ENCODE measurements at places on chromosomes 5 and 9.

- H3K27me3 ChIP-seq, result no peaks in the 10 kb centered on the region
- no peaks in the 10 kb centered on the region for H3K36me3 ChIP-seq
- H3K4me3 ChIP-seq, result no peak overlapping the region
- no peak for DNase-seq
- H3K27ac ChIP-seq, result no peak overlapping the region
- H3K4me1 ChIP-seq, result peaks cover 18% of the 10 kb centered on the region
These were observed 16.9 kb downstream of the ADAMTSL2 start for GRCh38 chr9:133551446-133551845.

GRCh38 chr9:32394381-32395049 is 10.1 kb downstream of the ACO1 start:
- H3K27me3 ChIP-seq, result no peaks in the 10 kb centered on the region
- no peak overlapping the region for H3K4me3 ChIP-seq
- H3K4me1 ChIP-seq, result peaks cover 2% of the 10 kb centered on the region
- no peak overlapping the region for H3K27ac ChIP-seq
- H3K36me3 ChIP-seq, result no peaks in the 10 kb centered on the region
- no peak for DNase-seq

GRCh38 chr5:116379306-116379705 is 195.3 kb downstream of the SEMA6A start:
- no peak overlapping the region for H3K27ac ChIP-seq
- peaks cover 13% of the 10 kb centered on the region for H3K4me1 ChIP-seq
- H3K27me3 ChIP-seq, result no peaks in the 10 kb centered on the region
- no peak overlapping the region for H3K4me3 ChIP-seq
- DNase-seq, result no peak

DNA sequence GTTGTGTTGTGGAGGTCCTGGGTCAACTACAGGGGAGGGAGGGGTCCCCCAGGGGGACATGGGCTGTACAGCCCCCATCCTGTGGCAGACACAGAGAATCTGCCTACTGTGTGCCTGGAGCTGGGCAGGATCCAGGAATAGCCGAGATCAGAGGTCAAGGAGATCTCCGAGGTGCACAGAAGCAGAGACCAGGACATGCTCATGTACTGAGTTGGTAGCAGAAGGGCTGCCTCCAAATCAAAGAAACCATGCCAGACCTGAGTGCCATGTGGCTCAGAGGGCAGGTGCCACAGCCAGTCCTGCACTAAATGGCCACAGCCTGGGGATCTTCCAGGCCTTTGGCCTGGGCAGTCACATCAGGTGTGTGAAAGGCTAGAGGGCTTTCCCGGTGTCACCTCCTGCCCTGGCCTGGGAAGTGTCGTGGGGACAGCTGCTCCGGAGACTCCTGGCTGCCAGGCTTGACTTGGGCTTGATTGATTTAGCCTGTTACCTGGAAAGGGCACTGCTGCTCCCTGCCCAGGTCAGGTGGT is 27.8 kb downstream of the GSN start:
- H3K4me1 ChIP-seq, result no peaks in the 10 kb centered on the region
- H3K27ac ChIP-seq, result no peak overlapping the region
- H3K27me3 ChIP-seq, result no peaks in the 10 kb centered on the region
- no peak overlapping the region for H3K4me3 ChIP-seq
- no peaks in the 10 kb centered on the region for H3K36me3 ChIP-seq
- no peak for DNase-seq

GRCh38 chr9:129145316-129145715 is 32.7 kb downstream of the IER5L start:
- DNase-seq, result no peak
- H3K4me1 ChIP-seq, result peaks cover 53% of the 10 kb centered on the region
- H3K27ac ChIP-seq, result peak overlapping the region; percentile 84
- H3K27me3 ChIP-seq, result no peaks in the 10 kb centered on the region
- no peak overlapping the region for H3K4me3 ChIP-seq
- H3K36me3 ChIP-seq, result peaks cover 38% of the 10 kb centered on the region

- H3K36me3 ChIP-seq, result peaks cover 55% of the 10 kb centered on the region
- no peak overlapping the region for H3K4me3 ChIP-seq
- H3K27ac ChIP-seq, result no peak overlapping the region
- no peak for DNase-seq
These were observed 40.3 kb upstream of the SARDH start for GRCh38 chr9:133778336-133779013.

GRCh38 chr9:130114741-130115140 is 57.5 kb upstream of the NCS1 start:
- peaks cover 35% of the 10 kb centered on the region for H3K4me1 ChIP-seq
- no peak overlapping the region for H3K4me3 ChIP-seq
- H3K27me3 ChIP-seq, result no peaks in the 10 kb centered on the region

DNA sequence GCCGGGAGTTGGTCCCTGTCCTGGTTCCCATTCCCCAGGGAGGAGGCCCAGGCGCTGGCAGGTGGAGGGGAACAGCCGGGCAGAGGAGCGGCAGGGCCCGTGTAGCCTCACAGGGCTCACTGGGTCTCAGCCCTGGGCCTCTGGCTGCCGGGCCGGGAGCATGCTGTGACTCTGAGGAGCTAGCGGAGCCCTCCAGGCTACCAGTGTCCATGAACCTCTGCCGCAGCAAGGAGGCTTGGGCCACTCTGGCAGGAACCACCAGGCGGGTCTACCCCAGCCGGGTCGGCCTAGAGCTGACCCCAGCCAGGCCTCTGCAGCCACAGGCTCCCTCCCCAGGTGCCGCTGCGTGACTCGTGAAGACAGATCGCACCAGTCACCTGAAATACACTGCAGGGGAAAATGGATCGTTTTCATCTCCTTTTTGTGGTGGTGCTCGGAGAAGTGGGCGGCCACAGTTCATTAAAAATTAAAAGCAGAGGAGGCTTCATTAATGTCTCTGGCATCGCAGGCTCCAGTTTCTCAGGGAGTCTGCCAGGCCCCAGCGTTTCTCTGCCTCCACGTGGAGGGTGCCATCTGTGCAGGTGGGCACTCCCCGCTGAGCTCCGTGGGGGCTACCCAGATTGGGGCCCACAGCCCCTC is 43.8 kb downstream of the KCNT1 start:
- no peak overlapping the region for H3K4me3 ChIP-seq
- H3K27me3 ChIP-seq, result no peaks in the 10 kb centered on the region
- DNase-seq, result no peak
- H3K36me3 ChIP-seq, result no peaks in the 10 kb centered on the region

DNA sequence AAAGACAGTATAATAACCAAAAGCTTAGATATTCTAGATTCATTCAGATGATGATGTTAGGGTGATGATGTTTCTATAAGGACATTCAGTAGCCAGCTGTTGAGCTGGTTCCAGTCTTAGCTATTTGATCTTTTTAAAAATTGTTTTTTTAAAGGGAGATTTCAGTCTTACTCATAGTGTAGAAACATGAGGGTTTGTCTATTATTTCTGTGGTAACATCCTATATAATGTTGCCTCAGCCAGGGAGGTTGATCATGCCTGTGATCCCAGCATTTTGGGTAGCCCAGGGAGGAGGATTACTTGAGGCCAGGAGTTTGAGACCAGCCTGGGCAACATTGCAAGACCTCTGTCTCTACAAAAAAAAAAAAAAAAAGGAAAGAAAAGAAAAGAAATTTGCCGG is 167.8 kb downstream of the DOCK2 start:
- H3K4me1 ChIP-seq, result peaks cover 11% of the 10 kb centered on the region
- no peak overlapping the region for H3K4me3 ChIP-seq
- H3K36me3 ChIP-seq, result no peaks in the 10 kb centered on the region

- no peaks in the 10 kb centered on the region for H3K27me3 ChIP-seq
- no peaks in the 10 kb centered on the region for H3K4me1 ChIP-seq
- no peak overlapping the region for H3K27ac ChIP-seq
- H3K36me3 ChIP-seq, result no peaks in the 10 kb centered on the region
- no peak for DNase-seq
These were observed 360.0 kb downstream of the BRINP1 start for GRCh38 chr9:119009249-119009648.

GRCh38 chr9:81693671-81694378 is 4.5 kb upstream of the TLE1 start:
- DNase-seq, result peak; percentile 67
- no peaks in the 10 kb centered on the region for H3K4me1 ChIP-seq
- H3K27me3 ChIP-seq, result no peaks in the 10 kb centered on the region
- H3K27ac ChIP-seq, result peak overlapping the region; percentile 17

GRCh38 chr9:6506571-6506970 is 93.6 kb downstream of the UHRF2 start:
- H3K4me1 ChIP-seq, result no peaks in the 10 kb centered on the region
- no peaks in the 10 kb centered on the region for H3K27me3 ChIP-seq
- peaks cover 35% of the 10 kb centered on the region for H3K36me3 ChIP-seq
- no peak overlapping the region for H3K27ac ChIP-seq
- DNase-seq, result no peak

- peaks cover 35% of the 10 kb centered on the region for H3K4me1 ChIP-seq
- no peak overlapping the region for H3K4me3 ChIP-seq
- H3K36me3 ChIP-seq, result peaks cover 7% of the 10 kb centered on the region
These were observed 6.8 kb downstream of the DNAJB5 start for GRCh38 chr9:34996181-34996904.

GRCh38 chr5:76445830-76446229 is 42.7 kb downstream of the IQGAP2 start:
- H3K27ac ChIP-seq, result no peak overlapping the region
- no peaks in the 10 kb centered on the region for H3K36me3 ChIP-seq
- H3K4me1 ChIP-seq, result no peaks in the 10 kb centered on the region

- no peak overlapping the region for H3K4me3 ChIP-seq
- no peaks in the 10 kb centered on the region for H3K27me3 ChIP-seq
- H3K36me3 ChIP-seq, result peaks cover 21% of the 10 kb centered on the region
- no peak overlapping the region for H3K27ac ChIP-seq
These were observed 39.9 kb downstream of the STXBP1 start for GRCh38 chr9:127651697-127652610.

DNA sequence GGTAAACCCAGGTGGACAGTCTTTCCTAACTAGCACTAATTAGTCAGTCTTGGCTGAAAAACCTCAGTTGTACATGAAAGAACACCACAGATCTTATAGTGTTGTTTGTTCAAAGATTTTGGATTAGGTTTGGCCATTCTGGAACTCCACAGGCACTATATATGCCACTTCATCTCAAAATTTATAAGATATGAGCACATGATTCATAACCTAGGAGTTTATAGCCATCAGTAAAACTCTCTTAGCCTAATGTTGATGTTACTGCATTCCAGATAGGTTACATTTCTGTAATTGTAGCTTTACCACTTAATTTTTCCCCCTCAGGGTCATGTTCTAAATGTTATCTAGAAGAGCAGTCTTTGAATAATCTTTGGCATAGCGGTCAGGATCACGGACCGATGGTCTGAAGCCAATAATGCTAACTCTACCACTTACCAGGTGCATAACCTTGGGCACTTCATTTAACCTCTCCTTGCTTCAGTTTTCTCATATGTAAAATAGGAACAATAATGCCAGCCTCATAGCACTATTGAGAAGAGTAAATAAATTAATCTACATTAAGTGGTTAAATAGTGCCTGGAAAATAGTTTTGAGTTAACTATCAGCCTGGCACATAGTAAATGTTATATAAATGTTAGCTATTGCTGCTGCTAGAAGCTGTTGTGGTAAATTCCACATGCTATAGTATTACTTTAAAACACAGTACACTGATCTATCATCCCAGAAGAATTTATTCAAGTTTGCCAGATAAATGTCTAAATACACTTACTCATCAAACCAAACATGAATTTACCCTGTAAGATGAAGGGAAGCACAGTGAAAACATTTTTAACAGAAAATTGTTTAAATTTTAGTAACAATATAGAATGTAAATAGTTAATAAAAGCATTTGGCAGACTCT is 743.9 kb downstream of the NR2F1-AS1 start:
- H3K4me3 ChIP-seq, result no peak overlapping the region
- H3K36me3 ChIP-seq, result no peaks in the 10 kb centered on the region
- no peak overlapping the region for H3K27ac ChIP-seq
- H3K27me3 ChIP-seq, result no peaks in the 10 kb centered on the region
- DNase-seq, result no peak

DNA sequence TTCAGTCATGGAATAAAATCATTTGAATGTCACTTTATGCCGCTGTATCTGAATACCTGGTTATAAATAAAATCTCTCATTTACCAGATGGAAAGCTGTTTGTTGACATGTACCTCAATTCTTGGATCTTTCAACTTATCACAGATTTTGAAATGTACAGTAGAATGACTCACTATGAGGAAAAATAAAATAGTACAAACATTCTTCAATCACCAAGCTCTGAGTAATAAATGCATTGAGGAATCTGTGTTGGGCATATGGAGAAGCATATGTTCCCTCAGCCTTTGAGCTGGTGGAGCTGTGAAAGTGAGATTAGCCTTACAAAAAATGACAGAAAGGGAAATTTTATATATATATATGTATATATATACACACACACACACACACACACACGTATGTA is 175.4 kb downstream of the KIAA0825 start:
- H3K4me1 ChIP-seq, result no peaks in the 10 kb centered on the region
- H3K4me3 ChIP-seq, result no peak overlapping the region
- DNase-seq, result no peak
- no peak overlapping the region for H3K27ac ChIP-seq
- H3K27me3 ChIP-seq, result no peaks in the 10 kb centered on the region

GRCh38 chr9:37990404-37991015 is 78.5 kb downstream of the SHB start:
- H3K36me3 ChIP-seq, result peaks cover 5% of the 10 kb centered on the region
- no peak for DNase-seq
- H3K27ac ChIP-seq, result no peak overlapping the region

- DNase-seq, result no peak
- peaks cover 20% of the 10 kb centered on the region for H3K4me1 ChIP-seq
- no peaks in the 10 kb centered on the region for H3K36me3 ChIP-seq
- no peak overlapping the region for H3K4me3 ChIP-seq
- H3K27ac ChIP-seq, result no peak overlapping the region
These were observed 207.6 kb upstream of the CDKN2B start for GRCh38 chr9:22216730-22217172.

All from SK-N-SH (cell line).